Right lobe of liver (tissue), 6 donors: ENCODE measurements at places on chromosomes 4 and X. TPM values are rescaled to one million over a fixed set of nuclear protein-coding genes. Genes with fewer than 3 reads are reported as not detected.

- no peaks in the 10 kb centered on the region for H3K4me1 ChIP-seq
- DNase-seq: no peak
- H3K36me3 ChIP-seq: no peaks in the 10 kb centered on the region
These were observed 7.3 kb upstream of the GSX2 start for GRCh38 chr4:54092405-54093323.

- no peak for DNase-seq
- no peak overlapping the region for H3K4me3 ChIP-seq
- no peaks in the 10 kb centered on the region for H3K36me3 ChIP-seq
- no peaks in the 10 kb centered on the region for H3K4me1 ChIP-seq
- H3K27ac ChIP-seq: no peak overlapping the region
- H3K27me3 ChIP-seq: peaks cover 3% of the 10 kb centered on the region
These were observed 10.6 kb downstream of the CLTRN start for GRCh38 chrX:15653961-15654360.

- H3K4me1 ChIP-seq: no peaks in the 10 kb centered on the region
- no peak overlapping the region for H3K4me3 ChIP-seq
- no peaks in the 10 kb centered on the region for H3K27me3 ChIP-seq
- H3K27ac ChIP-seq: no peak overlapping the region
- H3K36me3 ChIP-seq: no peaks in the 10 kb centered on the region
These were observed 682.0 kb downstream of the KCTD8 start for GRCh38 chr4:43766648-43767047.

The L1CAM gene
- 0.64 TPM for total RNA-seq

The UFSP2 gene
- 13.2 TPM for total RNA-seq
